ENCODE measurements at places on chromosomes 7 and 10.

DNA sequence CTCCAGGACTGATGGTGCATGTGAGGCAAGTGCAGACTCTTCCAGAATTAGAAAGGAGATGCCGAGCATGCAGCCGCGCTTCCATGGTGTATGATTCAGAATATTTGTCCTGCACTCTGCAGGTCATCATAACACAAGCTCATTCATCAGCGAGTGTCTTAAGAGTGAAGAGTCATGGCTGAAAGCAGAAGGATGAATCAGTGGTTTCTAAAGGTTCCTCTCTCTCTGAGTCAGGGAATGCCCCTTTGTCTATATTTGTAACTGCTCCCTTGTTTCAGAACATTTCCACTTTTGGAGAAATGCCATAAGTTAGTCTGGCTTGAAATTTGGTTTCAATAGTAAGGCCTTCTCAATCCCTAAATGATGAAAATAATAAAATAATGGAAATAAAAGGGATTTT lies 52.3 kb downstream of the HECW1 start:
- peak; percentile 95 for DNase-seq

- DNase-seq = no peak
Observed at GRCh38 chr7:23594879-23595604, 2.1 kb upstream of the CCDC126 start.

- DNase-seq = no peak
Observed at GRCh38 chr10:100508691-100509150, 10.9 kb downstream of the SEC31B start.

DNA sequence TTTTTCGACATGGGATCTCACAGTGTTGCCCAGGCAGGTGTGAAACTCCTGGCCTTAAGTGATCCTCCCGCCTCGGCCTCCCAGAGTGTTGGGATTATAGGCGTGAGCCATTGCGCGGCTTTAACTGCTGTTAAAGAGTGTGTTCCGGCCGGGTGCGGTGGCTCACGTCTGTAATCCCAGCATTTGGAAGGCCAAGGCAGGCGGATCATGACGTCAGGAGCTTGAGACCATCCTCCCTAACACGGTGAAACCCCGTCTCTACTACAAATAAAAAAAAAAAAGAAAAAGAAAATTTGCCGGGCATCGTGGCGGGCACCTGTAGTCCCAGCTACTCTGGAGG lies 1.1 kb downstream of the RABGEF1 start:
- DNase-seq = no peak

DNA sequence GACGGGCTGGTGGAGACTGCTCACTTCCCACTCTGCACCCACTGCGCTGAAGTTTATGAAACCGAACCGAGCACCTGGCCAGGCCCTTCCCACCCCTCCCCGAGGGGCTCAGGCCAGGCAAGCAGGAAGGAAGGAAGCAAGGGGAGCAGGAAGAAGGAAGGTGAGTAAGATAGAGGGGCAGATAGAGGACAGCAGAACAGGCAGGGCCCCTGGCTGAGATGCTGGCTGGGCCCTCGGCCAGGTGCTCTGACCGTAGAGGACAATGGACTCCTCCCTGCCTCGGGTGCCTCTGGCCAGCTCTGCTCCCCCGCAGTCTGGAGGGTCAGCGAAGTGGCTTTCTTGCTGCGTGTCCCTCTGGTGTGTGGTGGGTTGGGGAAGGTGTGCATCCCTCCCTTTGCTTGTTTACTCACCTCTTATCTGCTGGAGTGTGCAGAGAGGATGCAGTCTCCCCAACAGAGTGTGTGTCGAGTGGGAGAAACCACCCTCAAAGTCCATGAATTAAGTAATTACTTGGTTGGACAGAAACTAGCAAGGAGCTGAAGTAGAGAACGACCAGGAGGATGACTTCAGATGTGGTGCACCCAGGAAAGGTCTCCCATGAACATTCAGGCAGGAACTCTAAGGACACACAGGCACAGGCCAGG lies 82.8 kb upstream of the PPP2R2D start:
- DNase-seq = no peak

DNA sequence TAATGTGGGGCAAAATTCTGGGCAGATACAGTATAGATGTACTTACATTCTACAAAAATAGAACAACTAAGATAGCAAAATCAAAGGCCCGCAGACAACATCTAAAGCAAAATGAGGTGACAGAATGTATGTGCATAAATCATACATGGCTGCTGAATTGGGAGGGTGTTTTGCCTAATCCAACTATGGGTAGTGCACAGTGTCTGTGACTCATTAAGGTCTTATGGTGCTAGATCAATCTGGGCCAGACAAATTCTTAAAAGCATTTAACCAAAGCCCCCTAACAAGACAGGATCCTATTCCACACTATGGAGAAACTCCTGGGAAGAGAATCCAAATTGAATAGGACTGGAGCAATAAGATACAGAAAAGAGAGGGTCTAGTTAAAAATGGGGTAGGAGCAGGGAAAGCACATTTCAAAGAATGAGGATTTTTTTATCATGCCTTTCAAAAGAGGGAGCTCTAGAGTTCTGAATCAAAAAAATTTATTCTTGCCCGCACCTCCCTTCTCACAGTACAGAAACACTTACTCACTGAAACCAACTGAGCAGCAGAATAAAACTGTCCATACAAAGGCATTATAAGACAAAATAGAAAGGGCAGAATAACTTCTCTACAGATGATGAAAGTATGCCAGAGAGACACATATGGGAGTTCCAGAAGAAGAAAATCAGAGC lies 181.3 kb downstream of the RNLS start:
- no peak for DNase-seq

All from non-pigmented ciliary epithelial cell (primary cell).